RPMI8226 (cell line): ENCODE measurements at places on chromosomes 7 and 10.

- peak; percentile 10 for DNase-seq
These were observed 2.1 kb downstream of the SNX10 start for GRCh38 chr7:26293569-26294308.

- DNase-seq: no peak
These were observed 2.5 kb downstream of the GIMAP7 start for GRCh38 chr7:150516956-150517745.

DNA sequence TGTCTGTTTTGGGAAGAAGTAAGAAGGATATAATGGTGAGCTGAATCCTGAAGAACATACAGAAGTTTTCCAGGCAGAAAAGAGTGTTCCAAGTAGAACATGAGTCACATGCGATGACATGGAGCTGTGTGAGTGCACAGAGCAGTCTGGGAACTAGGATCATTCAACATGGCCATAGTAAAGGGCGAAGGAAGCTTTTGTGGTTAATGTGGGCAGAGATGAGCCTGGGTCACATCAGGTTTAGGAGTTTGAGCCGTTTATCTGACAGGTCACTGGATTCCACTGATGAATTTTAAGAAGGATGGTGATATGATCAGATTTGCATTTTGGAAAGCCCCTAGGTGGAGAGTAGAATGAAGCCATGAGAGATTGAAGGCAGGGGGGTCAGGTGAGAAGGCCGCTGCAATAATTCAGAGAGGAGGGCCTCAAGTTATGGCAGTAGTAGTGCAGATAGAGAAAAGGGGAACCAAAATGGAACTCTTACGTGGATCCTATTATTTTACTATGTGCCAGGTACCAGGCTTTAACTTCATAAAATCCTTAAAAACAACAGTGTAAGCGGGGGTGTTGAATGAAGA, 171.3 kb downstream of the RNLS start:
- DNase-seq: no peak

DNA sequence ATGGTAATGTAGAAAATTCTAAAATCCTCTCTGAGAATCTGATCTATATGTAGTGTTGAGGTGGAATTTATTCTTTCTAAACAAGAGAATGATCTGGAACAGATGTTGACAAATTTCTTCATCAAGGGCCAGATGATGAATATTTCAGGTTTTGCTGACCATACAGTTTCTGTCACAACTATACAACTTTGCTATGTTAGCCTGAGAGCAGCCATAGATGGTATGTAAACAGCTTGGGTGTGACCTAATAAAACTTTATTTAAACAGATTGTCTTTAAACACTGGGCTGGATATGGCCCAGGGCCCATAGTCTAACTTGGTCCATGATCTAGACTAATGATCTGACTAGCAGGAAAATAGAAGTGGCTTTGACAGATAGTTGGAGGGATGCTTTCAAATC, 213.6 kb upstream of the CELF2 start:
- no peak for DNase-seq

- DNase-seq: no peak
These were observed 118.0 kb downstream of the PPP1R3A start for GRCh38 chr7:113800826-113801225.
